ENCODE measurements at places on chromosomes 1 and 21.
A peak's percentile ranks its signal among the peaks of the same experiment; 100 is the strongest.

DNA sequence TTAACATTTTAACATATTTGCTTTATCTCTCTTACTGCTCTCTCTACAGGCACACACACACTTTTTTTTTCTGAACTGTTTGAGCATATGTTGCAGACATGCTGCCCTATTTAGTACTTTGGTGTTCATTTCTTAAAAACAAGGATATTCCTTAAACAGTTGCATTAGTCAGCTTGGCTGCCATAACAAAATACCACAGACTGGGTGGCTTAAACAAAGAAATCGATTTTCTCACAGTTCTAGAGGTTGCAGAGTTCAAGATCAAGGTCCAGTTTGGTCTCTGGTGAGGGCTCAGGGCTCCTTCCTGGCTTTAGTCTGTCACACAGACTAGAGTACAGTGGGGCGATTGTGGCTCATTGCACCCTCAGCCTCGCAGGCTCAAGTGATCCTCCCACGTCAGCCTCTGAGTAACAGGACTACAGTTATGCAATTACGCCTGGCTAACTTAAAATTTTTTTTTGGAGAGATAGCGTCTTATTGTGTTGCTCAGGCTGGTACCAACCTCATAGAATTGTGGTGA, 46.7 kb downstream of the RPRD2 start:
- DNase-seq: no peak

GRCh38 chr1:218101409-218101808, 183.7 kb upstream of the RRP15 start:
- DNase-seq: no peak

- DNase-seq: no peak
These were observed 13.6 kb downstream of the TUFT1 start for GRCh38 chr1:151553659-151554058.

DNA sequence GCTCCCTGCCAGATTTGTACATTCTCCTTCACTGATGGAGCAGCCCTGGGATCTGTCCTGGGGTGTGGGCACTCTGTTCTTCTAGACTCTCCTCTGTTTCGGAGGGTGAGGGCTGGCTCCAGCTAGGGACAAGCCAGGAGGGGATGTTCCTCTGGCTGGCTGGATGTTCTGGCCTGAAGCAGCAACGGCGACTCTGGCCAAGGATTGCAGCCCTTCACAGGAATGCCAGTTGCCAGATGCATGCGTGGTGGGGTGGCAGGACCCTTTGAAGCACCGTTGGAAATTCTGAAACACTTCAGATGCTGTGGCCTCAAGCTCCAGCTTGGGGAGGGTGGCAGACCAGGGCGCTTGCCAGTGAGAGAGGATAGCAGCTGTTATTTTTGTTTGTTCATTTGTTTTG, 210.9 kb downstream of the TRABD2B start:
- DNase-seq: no peak

GRCh38 chr1:157155658-157156057, 17.5 kb upstream of the ETV3 start:
- no peak for DNase-seq

DNA sequence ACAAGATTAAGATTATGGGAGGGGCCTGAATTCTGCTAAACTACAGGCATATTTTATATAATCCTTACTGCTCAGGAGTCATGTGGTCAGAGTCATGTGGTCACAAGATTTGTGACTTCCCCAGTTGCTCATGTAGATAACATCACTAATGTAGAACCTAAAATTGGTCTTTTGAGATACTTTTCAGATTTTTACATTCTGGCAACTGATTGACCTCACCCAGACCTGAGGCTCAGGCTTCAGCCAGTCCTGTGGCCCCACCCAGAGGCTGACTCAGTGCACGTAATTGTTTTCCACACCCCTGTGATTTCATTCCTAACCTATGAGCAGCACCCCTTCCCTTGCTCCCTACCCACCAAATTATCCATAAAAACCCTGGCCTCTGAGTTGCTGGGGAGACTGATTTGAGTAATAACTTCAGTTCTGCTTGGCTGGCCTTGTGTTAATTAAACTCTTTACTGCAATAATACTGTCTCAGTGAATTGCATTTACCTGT, 41.7 kb upstream of the ZNF326 start:
- DNase-seq: no peak

DNA sequence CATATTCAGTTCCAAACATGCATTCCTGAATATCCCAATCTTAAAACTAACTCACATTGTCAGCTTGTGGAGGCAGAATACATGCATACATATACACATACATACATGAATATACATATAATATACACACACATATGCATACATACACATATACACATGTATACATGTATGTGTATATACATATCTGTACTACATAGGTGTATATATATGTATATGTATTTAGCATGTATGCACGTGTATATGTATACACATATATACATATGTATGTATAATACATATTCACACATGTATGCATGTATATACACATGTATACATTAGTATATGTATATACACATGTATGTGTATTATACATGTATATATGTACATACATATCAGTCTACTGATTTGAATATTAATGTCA, 1.2 kb upstream of the ZNF691 start:
- no peak for DNase-seq

DNA sequence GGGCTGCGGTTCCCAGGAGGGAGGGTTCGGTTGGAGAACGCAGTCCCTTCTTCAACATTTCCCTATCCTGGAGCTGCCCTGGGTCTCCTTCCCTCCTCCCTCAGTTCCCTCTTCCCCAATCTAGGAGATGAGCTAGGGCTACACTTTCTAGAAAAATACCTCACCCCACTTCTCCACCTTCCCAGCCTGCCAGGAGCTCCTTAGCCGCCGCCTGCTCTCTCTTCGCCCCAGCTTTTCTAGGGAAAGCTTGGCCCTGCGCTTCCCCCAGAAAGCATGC, 488 bp upstream of the ADAMTS1 start:
- DNase-seq: no peak

GRCh38 chr1:235495551-235495950, 8.7 kb downstream of the B3GALNT2 start:
- no peak for DNase-seq

DNA sequence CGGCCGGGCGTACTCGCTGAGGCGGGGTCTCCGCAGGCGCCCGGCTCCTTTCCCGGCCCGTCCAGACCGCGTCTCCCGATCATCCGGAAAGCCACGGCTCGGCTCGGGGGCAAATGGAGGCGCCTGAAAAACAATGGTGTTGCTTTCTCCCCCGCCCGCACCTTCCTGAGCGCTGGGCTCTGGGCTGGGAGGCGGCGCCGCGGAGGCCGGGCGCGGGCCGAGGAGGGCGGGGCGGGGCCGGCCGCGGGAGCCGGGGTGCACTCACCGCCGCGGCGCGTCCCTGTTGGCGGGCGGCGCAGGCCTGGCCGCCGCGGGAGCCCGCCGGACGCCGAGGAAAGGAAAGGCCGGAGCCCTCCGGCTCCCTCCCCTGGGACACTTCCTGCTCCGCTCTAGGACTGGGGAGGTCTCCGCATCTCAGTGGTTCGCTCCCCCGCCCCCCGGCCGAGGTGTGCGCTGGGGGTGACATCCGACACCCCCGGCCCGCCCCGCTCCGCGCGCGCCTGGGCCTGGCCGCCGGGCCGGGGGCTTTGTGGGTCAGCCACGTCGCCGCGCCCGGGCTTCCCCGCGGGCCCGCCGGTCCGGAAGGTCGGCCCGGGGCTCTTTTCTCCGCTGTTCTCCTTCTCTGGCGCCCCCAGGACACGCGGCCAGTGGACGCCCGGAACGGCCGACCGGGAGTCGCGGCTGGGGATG, at the start of gene ZNF496:
Gene ZNF496, minus strand, starts transcription at position 343 of the 690 bp plus-strand sequence. CDS start 2,289 bp downstream, outside the sequence.
- peak; percentile 42 for DNase-seq

- no peak for DNase-seq
These were observed 2.3 kb downstream of the OBSCN start for GRCh38 chr1:228210076-228210651.

DNA sequence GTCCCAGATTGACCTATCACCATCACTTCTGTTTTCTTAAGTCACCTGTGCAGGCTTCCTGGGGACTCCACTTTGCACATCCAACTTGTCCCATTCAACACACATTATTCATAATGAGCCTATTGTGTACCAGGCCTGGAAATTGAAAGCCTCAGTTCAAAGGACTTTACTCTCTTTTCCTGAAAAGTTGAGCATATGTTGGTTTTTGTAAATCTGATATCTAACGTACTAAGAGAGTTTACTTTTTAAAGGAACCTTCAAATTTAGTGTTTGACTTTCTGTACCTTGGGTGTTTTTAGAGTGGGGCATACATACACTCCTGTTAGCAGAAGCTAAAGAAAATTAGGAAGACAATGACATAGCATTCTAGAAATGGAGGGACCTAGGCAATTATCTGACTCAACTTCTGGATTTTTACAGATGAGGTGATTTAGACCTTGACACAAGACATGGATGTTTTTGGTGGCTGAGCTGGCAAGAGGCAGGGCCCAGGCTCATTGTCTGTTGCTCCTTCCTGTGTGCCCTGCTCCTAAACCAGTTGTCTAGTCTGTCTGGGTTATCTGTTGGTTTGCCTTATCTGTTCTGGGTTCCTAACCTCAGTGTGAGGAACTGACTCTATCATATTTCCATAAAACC, 336.5 kb downstream of the RPS6KC1 start:
- no peak for DNase-seq

DNA sequence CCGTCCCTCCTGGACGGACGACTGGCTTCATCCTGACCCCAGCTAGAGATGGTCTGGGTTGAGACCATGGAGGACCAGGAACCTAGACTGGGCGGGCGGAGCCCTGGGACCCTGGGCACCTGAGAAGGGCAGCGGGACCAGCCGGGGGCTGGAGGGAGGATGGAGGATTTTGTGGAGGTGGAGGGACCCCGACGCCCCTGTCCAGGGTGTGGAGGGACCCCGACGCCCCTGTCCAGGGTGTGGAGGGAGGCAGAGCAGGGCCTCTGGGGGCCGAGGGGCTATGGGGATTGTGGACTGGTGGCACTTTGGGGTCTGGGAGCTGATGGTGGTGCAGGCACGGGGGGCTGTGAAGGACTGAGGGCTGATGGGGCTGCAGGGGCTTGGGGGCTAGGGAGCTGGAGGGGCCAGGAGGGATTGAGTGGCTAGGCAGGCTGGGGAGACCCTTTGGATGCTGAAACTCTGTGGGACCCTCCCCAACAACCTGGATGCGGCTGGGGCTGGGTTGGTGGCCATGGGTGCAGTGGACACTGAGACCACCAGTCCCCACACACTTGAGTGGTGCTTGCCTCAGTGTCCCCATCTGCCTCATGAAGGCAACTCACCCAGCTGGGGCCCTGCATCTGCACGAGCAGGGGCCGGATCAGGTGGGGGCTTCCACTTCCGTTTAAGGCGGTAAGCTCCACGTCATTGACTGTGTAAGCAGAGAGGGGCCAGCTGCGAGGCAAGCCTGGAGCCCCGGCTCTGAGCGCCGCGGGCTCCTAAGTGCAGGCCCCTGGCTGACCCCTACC, 7.4 kb downstream of the GJC2 start:
- peak; percentile 37 for DNase-seq

DNA sequence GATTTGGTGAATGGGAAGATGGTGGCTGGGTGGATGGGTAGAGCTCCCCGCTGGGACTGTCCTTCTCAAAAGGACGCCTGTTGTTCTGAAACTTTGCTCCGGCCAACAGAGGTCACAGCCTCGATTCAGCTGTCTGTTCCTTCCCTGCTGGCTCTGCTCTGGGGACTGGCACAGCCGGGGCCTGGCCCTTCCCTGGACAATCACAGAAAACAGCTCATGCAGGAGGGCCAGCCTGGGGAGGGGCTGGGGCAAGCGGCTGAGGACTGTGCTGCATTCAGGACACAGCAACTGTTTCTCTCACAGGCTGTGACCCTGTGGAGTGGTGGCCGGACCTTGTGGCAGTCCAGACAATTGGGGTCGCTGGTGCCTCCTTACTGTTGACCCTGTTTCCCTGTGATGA, 110.7 kb upstream of the TMEM51 start:
- DNase-seq: no peak

- no peak for DNase-seq
These were observed 6.5 kb upstream of the C2CD4D start for GRCh38 chr1:151846062-151846568.

- DNase-seq: no peak
These were observed 2.5 kb upstream of the TSPEAR start for GRCh38 chr21:44713846-44714245.

DNA sequence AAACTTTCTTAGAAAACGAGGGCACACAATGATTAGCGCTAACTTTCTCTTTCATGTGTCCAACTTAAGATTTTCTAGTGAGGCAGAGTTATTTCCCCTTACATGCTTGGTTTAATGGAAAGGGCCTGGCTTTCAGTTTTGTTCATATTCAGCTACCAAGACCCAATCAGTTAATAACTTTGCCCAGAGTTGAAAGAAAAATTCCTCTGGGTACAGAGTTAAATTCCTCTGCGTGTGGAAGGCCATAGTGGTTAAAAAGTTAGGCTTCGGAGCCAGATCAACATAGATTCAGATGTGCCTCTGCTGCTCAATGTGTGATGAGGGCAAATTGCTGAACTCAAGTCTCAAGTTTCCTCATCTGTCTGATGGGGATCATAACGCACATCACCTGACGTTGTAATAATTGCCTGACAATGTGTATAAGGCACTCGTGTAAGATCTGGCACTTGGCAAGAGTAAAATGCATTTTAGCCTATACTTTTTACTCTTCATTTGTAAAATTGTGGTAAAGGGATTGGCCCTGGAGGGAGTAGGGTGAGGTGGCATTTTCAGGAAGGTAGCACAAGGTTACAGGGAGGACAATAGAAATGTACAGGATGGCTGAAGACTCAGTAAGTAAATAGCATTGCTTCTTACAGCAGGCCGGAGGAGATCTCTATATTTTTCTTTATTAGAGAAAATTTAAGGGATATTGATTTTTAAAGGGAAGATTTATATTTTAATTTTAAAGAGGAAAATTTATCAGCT, 103.4 kb downstream of the ROR1 start:
- DNase-seq: no peak
